Left kidney (tissue), 8 donors: ENCODE measurements at places on chromosomes 5 and 9. TPM values are rescaled to one million over a fixed set of nuclear protein-coding genes. Genes with fewer than 3 reads are reported as not detected.

The RCL1 gene
- polyA plus RNA-seq = 20.2 TPM

- DNase-seq = no peak
These were observed 116.7 kb downstream of the NR6A1 start for GRCh38 chr9:124654431-124654830.

DNA sequence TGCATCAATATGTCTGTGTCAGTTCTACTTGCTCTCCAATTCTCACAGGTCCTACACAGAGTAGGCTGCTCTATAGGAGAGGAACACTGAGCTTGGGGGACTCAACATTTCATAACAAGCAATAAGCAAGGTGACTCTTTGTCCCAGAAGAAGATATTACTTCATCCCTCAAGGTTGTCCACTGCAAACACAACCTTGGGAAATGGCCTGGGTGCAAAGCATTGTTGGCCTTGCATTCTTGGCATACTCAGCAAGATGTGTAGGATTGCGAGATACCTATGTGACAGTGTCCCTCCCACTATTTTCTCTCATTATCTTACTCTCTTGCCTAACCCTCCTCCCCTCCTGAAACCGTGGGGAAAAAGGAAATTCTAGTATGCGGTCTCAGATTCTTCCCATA lies 169.8 kb upstream of the FREM1 start:
- DNase-seq = no peak

The LCN9 gene
- not detected for polyA plus RNA-seq

The IFNA2 gene
- not detected for polyA plus RNA-seq

The ACTL7B gene
- polyA plus RNA-seq = not detected
